ENCODE measurements at places on chromosomes 1 and 21.
A peak's percentile ranks its signal among the peaks of the same experiment; 100 is the strongest.

DNA sequence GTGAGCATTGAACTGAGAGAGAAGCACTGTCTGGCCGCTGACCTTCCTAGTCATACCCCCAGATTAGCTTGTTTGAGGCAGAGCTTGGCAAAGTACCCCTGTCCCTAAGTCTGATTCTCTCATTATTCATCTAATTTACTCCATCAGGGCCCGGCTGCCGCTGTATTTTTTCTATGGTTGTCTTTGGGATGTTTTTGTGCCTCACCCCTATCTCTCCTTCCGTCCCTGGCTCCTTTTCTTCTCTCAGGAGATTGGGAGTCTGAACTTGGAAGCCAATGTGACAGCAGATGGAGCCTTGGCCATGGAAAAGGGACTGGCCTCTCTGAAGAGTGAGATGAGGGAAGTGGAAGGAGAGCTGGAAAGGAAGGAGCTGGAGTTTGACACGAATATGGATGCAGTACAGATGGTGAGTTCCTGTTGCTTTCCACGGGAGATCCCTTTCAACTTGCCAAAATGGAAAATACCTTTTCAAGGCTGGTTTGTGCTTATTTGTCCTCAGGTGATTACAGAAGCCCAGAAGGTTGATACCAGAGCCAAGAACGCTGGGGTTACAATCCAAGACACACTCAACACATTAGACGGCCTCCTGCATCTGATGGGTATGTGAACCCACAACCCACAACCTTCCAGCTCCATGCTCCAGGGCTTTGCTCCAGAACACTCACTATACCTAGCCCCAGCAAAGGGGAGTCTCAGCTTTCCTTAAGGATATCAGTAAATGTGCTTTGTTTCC lies 53.9 kb downstream of the LAMC2 start:
- DNase-seq, result no peak

DNA sequence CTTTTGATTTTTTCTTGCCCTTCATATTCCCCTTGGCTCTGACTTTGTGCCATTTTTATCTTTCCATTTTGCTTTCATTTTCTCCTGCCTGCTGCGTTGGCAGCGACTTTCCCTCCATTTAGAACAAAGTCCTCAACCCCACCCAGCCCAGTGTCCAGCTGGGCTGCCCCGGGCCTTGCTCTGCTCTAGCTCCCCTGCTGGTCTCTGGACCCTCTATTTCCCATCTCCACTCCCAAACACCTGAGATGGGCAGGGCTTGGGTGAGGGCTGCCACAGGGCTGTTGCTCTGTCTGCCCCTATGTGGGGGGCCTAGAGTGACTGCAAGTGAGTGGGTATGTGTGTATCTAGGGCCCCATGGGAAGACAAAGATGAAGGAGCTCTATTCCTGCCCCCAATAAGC lies 7.3 kb upstream of the ADAM15 start:
- DNase-seq, result no peak

GRCh38 chr1:174872615-174873058 lies 127.1 kb upstream of the CACYBP start:
- no peak for DNase-seq

- no peak for DNase-seq
Observed at GRCh38 chr1:40383488-40384412, 10.2 kb downstream of the SMAP2 start.

- DNase-seq, result no peak
Observed at GRCh38 chr1:180171691-180172090, 17.0 kb downstream of the QSOX1 start.

- DNase-seq, result peak; percentile 49
Observed at GRCh38 chr1:111739194-111739924, at the start of gene INKA2. INKA2 (minus strand) TSS chr1:111739395; CDS start chr1:111739242, 153 bp downstream.

DNA sequence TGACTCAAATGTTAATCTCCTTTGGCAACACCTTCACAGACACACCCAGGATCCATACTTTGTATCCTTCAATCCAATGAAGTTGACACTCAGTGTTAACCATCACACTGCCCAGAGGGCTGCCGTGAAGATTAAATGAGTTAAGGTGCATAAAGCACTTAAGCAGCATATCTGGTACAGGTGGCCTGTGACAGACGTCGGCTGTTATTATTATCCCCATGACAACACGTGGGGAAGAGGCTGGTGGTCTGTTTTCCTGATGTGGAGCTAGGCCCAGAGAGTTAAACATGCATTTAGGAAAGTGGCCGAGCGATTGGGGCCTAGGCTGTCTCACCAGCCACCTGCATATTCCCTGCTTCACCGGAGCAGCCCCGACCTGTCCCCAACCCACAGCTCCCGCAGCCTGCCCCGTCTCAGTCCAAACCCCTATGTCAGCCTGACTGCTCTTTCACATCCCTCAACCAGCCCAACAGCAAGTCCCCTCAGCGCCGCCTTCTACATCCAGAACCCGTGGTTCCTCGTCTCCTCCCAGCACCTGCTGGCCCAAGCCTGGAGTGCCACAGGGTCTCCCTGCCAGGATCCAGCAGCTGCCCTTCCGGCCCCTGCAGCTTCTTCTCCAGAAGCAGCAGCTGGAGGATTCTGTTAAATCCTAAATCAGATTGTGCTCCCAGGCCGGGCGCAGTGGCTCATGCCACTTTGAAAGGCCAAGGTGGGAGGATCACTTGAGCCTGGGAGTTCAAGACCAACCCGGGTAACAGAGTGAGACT lies 77.9 kb downstream of the FBXO2 start:
- no peak for DNase-seq

- no peak for DNase-seq
Observed at GRCh38 chr1:14215151-14215550, 383.3 kb upstream of the KAZN start.

DNA sequence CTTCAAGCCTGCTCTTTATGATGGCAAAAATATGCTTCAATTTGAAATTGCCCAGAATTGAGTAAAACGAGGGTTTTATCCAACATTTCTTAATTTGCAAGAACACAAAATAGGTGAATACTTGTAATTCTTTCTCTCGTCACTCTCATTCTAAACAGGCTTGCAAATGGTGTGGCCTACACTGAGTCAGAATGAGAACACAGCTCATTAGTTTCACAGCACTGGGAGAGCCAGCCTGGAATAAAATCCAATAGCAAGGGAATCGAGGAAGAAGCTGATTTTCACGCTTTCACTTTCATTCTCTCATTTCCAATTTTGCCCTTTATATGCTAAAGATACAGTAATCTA lies 537.5 kb downstream of the LTN1 start:
- DNase-seq, result no peak

GRCh38 chr1:182761396-182762395 lies 27.9 kb upstream of the NPL start:
- no peak for DNase-seq

DNA sequence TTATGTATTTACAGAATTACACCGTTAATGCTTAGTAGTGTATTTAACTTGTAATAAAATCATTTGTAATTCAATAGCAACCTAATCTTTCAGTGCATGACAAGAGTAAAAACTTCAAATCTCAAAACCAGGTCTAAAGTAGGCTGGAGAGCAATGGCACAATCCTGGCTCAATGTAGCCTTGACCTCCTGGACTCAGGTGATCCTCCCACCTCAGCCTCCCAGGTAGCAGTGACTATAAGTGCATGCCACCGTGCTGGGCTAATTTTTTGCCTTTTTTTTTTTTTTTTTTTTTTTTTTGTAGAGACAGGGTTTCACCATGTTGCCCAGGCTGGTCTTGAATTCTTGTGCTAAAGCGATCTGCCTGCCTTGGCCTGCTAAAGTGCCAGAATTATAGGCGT lies 11.3 kb downstream of the IPP start:
- no peak for DNase-seq

DNA sequence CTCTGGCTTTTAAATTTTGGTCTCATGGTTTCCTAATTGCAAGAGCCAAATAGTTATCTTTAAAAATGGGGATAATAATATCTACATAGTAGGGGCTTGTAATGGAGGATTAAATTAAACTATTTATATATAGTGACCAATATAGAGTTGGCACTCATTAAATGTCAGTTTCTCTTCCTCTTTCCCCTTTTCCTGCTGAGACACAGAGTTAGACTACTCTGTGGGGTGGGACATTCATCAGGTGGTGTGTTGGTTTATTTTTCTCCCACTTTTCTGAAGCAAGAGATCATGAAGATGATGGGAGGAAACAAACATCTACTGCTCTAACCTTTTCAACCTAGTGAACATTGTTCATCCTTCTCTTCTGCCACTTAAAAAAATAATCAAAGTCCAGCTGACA lies 17.3 kb upstream of the RAP1A start:
- DNase-seq, result no peak

DNA sequence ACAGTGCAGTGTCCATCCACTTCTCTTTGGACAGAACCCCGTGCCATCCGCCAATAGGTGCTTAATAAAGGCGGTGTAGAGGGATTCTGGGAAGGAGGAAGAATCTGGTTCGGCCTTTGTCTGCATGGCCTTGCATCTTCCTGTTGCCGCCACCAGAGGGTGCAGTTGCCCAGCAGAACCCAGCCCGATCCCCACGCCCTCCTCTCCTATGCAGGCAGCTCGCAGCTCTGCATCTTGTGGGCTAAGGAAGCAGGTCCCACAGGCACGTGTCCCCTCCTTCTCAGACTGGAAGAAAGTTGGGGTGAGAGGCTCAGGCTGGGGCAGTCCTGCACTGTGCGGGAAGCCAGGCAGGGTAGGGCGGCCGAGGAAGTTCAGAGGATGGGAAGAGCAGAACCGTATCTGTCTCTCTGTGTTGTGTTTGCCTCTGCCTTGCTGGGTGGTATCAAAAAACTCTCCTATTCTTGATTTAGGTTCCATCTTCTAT lies 20.8 kb downstream of the NAV1 start:
- DNase-seq, result peak; percentile 37

DNA sequence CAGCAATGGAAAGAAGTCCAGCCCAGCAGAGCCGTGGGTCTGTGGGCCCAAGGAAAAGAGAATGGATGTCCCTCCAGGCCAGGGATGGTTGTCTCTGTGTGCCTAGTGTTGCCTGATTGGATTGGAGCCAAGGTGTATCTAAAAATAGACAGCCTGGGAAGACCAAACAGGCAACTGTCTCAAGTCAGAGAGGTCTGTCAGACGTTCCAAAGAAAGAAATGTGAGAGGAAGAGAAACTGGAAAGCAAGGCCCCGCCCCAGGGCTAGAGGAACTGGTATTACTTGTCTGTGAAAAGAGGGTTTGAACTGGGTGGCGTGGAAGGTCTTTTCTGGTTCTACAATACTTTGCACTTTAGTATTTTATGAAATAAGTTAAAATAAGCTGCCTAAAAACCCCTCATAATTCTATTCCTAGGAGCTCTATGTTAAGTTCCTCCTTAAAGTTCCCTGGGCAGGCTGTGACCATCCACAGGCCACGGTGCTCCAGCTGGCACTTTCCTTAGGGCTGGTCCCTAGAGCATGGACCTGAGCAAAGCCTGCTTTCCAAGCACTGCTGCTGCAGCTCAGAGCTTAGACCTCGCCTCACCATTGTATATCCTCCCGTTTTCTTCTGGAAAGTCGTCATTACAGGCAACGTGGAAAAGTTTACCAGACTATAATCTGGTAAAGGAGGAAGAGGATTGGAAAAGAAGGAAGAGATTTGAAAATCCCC lies 151.6 kb downstream of the DISC1 start:
- no peak for DNase-seq

GRCh38 chr21:38351176-38351959 lies 94.6 kb downstream of the KCNJ15 start:
- DNase-seq, result no peak

DNA sequence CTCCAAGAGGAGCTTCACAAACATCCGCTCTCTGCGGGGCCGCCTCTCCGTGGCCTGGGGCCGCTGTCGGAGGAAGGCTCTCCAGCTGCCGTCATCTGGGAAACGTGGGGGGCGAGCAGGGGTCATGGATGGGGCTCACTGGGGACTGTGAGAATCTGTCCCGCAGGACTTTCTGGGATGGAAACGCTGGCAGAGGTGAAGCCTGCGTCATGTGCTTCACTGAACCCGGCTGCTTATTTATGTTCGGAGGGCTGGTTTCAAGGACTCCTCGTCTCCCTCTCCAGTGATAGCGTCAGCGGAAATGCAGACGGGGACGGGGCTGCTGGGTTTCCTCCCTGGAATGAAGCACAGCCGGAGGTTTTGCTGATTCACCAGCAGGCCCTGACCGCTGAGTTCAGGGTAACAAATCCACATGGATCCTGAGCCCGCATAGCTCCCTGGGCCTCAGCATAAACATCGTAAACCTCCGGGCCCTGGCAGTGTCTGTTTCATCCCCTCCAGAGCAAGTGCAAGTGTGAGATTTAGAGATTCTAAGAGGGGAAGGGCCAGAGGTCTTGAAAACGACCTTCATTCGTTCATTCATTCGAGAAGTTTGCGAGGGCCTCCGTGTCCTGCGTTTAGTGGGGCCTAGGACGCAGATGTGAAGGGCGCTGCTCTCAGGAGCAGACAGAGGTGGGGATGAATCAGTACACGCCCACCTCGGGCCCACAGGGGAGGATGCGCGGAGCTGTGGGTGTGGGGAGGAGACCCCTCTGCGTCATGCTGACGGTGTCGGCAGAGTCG lies 7.0 kb upstream of the POFUT2 start:
- DNase-seq, result no peak

- no peak for DNase-seq
Observed at GRCh38 chr21:44301961-44302406, 2.1 kb downstream of the PFKL start.

- no peak for DNase-seq
Observed at GRCh38 chr1:201762381-201762780, 66.6 kb upstream of the IPO9 start.

- no peak for DNase-seq
Observed at GRCh38 chr21:45918835-45919447, 62.6 kb upstream of the COL6A1 start.

DNA sequence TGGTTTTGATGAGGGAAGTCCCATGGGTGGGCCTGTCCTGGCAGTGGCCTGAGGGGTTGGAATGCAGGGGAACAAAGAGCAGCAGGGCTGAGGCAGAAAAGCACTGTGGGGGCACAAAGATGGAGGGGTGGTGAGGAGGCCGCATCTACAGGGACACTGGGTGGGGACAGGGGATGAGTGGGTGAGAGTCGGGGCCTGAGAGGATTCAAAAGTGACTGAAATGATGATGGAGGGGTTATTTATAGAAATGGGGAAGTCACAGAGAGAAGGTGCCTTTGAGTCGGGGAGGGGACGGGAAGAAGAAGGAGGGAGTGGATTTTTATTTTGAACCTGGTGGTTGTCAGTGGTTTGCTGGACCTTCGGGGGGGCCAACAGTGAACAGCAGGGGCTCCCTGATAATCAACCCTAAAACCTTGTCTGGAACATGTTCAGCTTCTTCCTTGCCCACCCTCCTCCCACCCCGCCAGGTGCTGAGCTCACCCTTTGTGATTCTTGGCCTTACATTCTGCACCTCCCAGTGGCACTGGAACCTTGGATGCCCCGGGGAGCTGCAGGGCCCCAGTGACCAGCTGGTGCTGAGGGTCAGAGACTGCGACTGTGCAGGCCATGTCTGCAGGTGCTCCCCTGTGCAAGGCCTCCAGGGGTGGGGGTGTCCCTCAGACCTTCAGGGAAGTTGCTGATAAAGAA lies 42.9 kb downstream of the IER5 start:
- no peak for DNase-seq

DNA sequence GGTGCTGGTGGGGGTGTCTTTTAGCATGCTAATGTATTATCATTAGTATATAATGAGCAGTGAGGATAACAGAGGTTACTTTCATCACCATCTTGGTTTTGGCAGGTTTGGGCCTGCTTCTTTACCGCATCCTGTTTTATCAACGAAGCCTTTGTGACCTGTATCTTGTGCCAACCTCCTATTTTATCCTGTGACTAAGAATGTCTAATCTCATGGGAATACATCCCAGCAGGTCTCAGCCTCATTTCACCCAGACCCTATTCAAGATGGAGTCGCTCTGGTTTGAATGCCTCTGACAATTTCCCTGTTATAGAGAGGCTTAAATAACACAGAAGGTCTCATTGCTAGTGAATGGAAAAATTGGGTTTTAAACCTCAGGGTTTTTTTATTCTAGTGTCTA lies 300.8 kb upstream of the PROX1 start:
- no peak for DNase-seq

- no peak for DNase-seq
Observed at GRCh38 chr1:67433837-67434236, 3.6 kb upstream of the SERBP1 start.

Data from activated CD4-positive, CD25-positive, alpha-beta regulatory T cell (primary cell).